ENCODE measurements at places on chromosomes 4 and X.

DNA sequence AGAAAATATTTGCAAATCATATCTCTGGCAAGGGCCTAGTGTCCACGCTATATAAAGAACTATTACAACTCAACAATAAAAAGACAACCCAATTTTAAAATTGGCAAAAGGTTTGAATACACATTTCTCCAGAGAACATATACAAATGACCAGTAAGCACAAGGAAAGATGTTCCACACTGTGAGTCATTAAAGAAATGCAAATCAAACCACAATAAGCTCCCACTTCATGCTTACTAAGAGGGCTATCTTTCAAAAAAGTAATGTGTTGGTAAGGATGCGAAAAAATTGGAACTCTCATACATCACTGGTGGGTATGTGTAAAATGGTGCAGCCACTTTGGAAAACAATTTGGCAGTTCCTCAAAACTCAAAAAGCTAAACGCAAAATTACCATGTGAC, 884.0 kb upstream of the INTU start:
- no peak for DNase-seq

DNA sequence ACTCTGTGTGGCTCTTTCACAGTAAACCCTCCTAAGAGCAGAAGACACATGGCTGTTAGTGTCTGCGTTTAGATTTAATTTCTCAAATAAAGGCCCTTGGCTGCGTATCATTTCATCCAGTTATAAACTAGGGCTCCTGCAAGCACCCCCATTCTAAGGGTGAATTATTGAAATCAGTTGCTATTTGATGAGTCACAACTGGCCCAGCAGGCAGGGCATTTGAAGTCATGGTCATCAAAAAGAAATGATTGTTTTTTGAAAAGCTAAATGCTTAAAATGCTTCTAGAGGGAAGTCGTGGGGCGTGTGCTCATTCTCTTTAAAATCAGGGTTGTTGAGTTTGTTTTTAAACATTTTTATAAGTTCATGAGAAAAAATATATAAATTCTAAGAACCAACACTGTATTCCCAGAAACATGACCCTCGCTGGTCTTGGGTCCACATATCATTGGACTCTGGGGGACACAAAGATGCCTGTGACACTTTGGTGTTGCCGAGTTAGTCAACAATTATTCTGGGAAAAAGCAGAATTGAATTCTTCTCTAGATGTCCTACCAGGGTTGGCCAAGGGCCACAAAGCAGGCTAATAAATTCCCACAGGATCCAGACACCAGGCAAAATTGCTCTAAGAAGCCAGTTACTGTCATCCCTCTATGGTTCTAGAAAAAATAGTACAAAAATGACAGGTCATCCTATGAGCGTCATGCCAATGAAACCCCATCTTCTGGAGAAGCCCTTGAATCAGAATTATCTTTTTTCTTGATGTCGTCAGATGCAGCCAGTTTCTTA, 99.5 kb upstream of the MYOZ2 start:
- DNase-seq = no peak

- DNase-seq = no peak
These were observed 223.8 kb upstream of the ZCCHC13 start for GRCh38 chrX:74080165-74080564.

DNA sequence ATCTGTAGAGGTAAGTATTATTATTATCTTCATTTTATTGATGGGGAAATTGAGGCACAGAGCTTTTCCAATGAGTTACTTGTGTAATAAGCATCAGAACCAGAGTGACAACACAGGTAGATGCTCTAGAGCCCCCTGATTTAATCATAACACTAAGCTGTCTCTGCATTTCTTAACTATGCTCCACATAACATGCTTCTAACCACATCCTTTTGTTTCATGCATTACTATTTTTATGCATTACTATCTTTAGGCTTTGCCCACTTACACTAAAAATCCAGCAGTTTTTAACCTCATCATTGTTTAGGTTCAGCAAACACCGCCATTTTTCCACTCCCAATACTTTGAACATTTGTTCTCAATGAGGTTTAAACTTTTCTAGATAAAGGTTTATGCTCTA, 1900.8 kb upstream of the PCDH10 start:
- DNase-seq = no peak

GRCh38 chrX:111308039-111308438, 37.8 kb upstream of the CAPN6 start:
- DNase-seq = no peak

- DNase-seq = no peak
These were observed 44.3 kb upstream of the DCLK2 start for GRCh38 chr4:150033901-150034300.

DNA sequence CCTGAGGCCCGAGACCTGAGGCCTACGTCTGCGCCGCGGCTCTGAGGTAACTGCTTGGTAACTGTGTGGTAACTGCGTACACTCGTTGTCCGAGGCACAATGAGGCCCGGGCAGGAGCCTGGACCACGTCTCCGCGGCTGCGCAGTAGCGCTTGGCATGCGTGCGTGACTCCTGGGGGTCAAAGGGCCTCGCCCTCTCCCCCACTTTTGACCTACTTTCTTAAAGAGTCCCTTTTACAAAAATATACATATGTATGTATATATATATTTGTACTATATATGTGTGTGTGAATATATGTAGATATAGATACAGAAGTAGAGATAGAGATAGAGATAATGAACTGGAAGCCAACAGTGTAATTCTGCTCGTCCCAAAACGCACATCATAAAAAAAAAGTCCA, at the start of gene BEND2:
Gene BEND2 (minus strand): TSS at position 101 of the 400 bp plus-strand sequence. CDS start 136 bp downstream, outside the sequence.
- no peak for DNase-seq

- peak; percentile 40 for DNase-seq
These were observed 59.2 kb upstream of the GUCY1A1 start for GRCh38 chr4:155607481-155607880.

GRCh38 chr4:161829591-161829990, 334.2 kb downstream of the FSTL5 start:
- no peak for DNase-seq

DNA sequence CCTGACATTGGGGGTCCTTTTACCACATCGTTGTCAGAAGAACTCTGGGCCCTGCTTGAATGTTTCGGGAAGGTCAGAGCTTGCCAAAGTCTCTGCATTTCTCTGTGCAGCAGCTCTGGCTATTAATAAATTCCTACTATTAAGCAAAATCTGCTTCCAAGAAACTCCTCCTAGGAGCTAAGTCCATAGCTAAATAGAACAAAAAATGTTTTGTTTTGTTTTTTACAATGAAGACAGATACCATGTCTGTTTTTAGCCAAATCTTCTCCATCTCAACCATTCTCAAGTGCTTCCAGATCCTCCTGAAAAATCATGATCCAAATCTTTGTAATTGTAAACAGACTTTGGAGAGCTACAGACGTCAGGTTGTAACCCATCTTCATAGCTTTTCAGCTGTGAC, 161.6 kb downstream of the SPATA18 start:
- no peak for DNase-seq

GRCh38 chrX:110320381-110320987, 2.6 kb upstream of the AMMECR1 start:
- DNase-seq = no peak

- DNase-seq = no peak
These were observed 31.2 kb downstream of the PRDM8 start for GRCh38 chr4:80228460-80228859.

- DNase-seq = no peak
These were observed 81.5 kb downstream of the HUWE1 start for GRCh38 chrX:53605004-53605403.

GRCh38 chr4:2827874-2828751, 15.5 kb upstream of the ADD1 start:
- no peak for DNase-seq

- DNase-seq = no peak
These were observed 3.0 kb upstream of the ATP1B4 start for GRCh38 chrX:120358737-120359456.

GRCh38 chrX:46959985-46960700, 47.9 kb downstream of the JADE3 start:
- no peak for DNase-seq

- no peak for DNase-seq
These were observed 1269.0 kb downstream of the FSTL5 start for GRCh38 chr4:160894809-160895208.

DNA sequence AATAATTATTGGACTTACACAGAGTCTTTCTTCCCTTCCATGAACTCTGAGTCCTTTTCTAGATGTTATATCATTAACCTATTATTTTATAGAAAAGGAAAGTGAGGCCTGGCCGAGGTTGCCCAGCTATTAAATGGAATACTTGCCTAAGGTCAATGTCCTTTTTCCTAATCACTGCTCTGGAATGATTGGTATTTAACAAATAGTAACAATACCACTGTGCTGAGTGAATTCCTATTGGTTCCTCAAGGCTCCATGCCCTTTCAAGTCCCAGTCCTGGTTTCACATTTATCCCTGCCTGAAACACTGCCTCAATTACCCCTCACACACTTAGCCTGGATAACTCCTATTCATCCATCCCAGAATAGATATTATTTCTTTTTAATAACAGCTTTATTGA, 6.2 kb downstream of the TCEAL9 start:
- DNase-seq = no peak
